ENCODE measurements at places on chromosomes 16 and 17. TPM values are rescaled to one million over a fixed set of nuclear protein-coding genes. Genes with fewer than 3 reads are reported as not detected.

The HOXB1 gene
- not detected for total RNA-seq

The FBXW10 gene
- total RNA-seq = not detected

The KCNJ12 gene
- total RNA-seq = 0.33 TPM

The DPEP3 gene
- total RNA-seq = not detected

The SULT1A2 gene
- not detected for total RNA-seq

The GCGR gene
- not detected for total RNA-seq

The TAT gene
- not detected for total RNA-seq

The KRTAP3-2 gene
- total RNA-seq = not detected

The CDH8 gene
- not detected for total RNA-seq

The FZD2 gene
- total RNA-seq = 0.38 TPM

The SEPTIN1 gene
- total RNA-seq = not detected

The TMEM100 gene
- total RNA-seq = not detected

The PERCC1 gene
- total RNA-seq = 0.19 TPM

The CDRT15 gene
- not detected for total RNA-seq

The MPV17L gene
- 0.10 TPM for total RNA-seq

The YBX2 gene
- 2.3 TPM for total RNA-seq

The TSPOAP1 gene
- total RNA-seq = not detected

The SEZ6 gene
- not detected for total RNA-seq

The CSH2 gene
- not detected for total RNA-seq

The CNGB1 gene
- total RNA-seq = under 0.01 TPM

The THRA gene
- total RNA-seq = 24.5 TPM

The SLC47A1 gene
- total RNA-seq = 3.2 TPM

Data from vein endothelial cell (primary cell).